ENCODE measurements at places on chromosomes 7 and 10.

DNA sequence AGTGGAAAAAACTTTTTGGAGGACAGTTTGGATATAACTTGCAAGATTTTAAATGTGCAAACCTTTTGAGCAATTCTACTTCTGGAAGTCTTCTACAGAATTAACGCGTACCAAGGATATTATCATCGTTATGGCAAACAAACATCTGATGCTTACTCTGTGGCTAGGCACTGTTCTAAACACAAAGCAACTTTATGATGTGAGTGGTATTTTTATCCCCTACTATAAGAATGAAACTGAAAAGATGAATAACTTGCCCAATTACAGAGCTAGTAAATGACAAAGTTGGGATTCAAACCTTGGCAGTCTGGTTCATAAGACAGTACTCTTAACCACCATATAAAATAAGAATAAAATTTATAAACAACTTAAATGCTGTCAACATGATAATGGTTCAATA lies 15.8 kb downstream of the ASZ1 start:
- no peak for DNase-seq

- no peak for DNase-seq
Measured at GRCh38 chr10:50322077-50322476, 70.8 kb upstream of the ASAH2 start.

- no peak for DNase-seq
Measured at GRCh38 chr10:97903128-97904017, 53.7 kb downstream of the GOLGA7B start.

DNA sequence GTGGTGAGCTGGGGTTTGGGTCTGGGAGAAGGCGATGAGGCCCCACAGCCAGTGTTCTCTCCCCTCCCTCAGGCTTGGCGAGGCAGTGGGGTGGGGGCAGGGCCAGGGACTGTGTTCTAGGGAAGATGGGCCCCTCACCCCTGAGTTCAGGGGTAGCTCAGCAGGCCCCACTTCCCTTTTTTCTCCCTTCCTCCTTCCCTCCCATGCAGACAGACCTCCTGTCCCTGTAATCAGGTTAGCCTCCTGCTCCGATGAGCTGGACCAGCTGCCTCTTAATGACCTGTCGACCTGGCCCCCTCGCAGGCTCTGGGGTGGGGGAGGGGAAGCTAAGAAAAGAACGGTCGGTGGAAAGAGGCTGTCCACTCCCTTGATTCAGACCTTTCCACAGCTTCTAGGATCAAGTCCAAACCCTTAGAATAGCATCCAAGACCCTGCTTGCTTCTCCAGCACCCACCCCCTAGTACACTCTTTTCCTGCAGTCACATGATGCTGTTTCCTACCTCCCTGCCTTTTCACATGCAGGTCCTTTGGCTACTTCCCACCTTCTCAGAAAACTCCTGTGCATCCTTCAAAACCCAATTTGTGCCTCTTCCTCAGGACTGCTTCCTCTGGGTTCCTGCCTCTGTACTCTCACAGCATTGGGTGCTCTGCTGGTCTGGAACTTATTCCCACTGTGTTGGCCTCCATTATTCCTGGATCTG lies 64.1 kb downstream of the ZMIZ1 start:
- no peak for DNase-seq

GRCh38 chr7:104207348-104207730 lies 474 bp downstream of the ORC5 start:
- no peak for DNase-seq

GRCh38 chr7:29063872-29064271 lies 82.5 kb downstream of the CPVL start:
- no peak for DNase-seq

GRCh38 chr7:51340029-51340838 lies 23.6 kb upstream of the COBL start:
- DNase-seq: no peak

DNA sequence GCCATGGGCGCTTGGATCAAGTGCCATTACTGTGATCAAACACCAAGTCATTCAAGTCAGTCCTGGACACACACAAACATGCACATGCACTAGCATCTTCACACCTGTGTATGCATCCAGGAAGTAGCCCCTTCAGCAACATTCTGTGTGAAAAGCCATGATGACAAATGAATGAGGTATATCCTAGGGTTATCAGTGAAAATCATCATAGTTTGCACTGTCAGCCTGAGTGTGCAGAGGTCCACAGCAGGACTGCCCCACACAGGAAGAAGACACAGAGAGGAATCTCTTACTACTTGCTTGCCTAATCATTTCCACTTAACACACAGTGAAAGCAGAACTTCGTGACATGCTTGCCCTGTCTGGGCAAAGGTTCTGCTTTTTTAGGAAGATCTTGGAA lies 184.0 kb upstream of the ADO start:
- no peak for DNase-seq

DNA sequence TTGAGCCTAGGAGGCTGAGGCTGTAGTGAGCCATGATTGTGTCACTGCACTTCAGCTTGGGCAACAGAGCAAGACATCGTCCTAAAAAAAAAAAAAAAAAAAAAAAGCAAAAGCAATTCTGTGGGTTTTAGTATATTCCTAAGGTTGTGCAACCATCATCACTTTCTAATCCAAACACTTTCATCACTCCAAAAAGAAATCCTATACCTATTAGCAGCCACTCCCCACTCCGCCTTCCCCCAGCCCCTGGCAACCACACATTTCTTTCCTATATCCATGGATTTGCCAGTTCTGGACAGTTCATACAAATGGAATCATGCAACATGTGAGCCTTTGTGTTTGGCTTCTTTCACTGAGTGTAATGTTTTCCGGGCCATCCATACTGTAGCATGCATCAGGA lies 20.4 kb downstream of the ZAN start:
- no peak for DNase-seq

- DNase-seq: no peak
Measured at GRCh38 chr7:110633313-110633712, 457.6 kb upstream of the LRRN3 start.

- no peak for DNase-seq
Measured at GRCh38 chr7:140635345-140635744, 5.3 kb downstream of the DENND2A start.

DNA sequence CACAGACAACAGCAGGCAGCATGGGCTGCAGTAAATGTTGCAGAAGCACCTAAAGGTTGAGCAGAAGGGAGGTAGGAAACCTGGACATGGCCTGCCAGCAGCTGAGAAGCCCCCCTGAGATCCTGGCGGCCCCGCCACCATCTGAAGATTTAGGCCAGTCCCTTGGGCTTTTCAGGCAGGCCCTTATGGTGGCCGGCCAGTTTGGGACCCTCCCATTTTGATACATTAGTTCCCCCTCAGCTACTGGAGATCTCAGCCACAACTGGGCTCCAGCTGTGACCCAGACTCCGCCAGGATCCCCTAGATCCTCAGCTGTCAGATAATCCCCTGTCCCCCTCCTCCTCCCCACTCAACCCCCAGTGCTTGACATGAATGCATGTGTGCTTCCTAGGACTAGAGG lies 34.4 kb downstream of the ZNF783 start:
- DNase-seq: no peak

GRCh38 chr7:127957886-127958285 lies 73.4 kb downstream of the LRRC4 start:
- DNase-seq: no peak

GRCh38 chr7:137903382-137904169 lies 56.8 kb upstream of the DGKI start:
- peak; percentile 30 for DNase-seq

DNA sequence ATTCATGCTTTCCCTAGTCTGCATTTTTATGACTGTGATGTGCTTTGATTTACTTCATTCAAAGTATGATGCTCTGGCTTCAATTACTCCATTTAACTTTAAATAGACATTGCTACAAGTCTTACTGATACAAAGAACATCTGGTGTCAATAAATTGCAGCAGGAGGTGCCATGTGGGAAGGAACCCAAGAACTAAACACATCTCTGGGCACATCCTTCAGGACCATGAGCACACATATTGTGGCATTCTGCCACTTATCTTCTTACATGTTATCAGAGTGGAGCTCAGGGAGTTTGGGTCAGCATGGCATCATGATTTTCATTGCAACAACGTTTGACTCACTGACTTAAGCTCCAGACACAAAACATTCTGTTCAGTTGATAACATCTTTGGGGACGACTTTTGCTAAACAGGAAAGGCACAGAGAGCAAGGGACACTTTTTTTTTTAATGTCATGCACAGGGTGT lies 227.0 kb downstream of the DKK1 start:
- no peak for DNase-seq

- DNase-seq: no peak
Measured at GRCh38 chr10:95538412-95538811, 22.8 kb downstream of the SORBS1 start.

DNA sequence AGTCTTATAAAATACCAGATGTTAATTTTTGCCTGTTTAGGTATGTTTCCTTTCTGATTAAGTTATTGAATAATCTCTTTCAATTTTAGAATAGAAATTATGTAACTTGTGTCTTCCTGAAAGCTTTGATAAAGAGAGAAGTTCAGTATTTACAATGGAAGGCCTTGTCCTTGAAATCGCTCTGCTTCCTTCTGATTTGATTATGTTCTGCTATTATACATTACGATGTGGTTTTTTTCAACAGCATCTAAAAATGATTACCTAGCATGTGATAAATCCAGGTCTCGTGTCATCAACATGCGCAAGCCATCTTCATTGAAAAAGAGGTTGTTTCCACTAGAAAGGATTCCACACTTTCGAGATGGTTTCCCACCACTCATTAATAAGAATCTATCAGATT lies 96.5 kb upstream of the SLC26A5 start:
- no peak for DNase-seq

DNA sequence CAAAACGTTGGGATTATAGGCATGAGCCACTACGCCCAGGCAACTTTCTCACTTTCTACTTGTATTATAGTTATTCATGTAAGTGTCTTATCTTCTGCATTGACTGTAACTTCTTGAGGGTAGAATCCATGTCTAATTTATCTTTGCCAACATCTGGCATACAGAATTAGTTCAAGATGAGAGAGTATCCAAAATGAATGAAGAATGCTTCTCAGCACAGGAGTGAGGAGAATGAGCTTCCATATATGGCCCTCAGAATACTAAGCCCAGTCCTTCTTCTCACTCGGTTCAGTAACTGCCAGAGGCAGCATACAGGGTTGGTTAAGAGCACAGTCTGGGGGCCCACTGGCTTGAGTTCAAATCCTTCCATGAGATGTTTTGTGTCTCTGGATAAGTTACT lies 75.0 kb upstream of the LRRC17 start:
- no peak for DNase-seq

DNA sequence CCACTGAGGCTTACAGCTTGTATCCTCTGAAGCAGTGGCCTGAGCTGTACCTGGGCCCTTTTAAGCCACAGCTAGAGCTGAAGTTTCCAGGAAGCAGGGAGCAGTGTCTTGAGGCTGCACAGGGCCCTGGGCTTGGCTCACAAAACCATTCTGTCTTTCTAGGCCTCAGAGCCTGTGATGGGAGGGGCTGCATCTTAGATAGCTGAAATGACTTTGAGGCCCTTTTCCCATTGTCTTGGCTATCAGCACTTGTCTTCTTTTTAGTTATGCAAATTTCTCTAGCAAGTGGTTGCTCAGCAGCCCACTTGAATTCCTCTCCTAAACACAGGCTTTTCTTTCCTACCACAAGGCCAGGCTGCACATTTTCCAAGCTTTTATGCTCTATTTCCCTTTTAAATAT lies 864.2 kb downstream of the REEP3 start:
- DNase-seq: no peak

DNA sequence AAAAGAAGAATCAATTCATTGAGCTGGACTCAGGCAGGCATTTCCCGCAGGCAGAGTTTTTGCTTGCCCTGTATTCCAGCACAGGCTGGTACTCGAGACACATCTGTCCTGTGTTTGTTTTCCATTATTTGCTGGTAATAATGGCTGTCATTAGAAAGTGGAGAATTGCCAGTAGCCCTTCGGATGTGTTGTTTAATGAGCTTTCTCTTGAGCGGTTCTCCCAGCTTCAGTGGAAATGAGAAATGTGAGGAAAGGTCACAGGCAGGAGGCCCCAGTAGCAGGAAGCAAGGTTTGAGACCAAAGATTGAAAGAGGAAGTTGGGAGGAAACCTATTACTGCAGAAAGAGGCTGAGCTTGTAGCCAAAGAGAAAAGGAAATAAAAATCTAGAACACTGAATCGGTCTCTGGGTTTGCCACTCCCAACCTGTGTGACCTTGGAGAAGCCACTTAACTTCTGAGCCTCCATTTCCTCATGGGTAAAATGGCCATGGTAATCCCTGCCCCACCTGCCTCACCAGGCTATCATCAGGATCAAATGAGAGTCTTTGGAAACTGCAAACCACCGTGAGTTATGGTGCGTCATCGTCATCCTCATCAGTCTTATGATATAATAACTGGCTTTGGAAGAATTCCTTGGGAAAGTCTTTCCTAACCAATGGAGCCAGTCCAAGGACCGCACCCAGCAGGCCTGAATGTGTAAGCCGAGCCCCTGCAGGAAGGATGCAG lies 67.7 kb downstream of the TACR2 start:
- no peak for DNase-seq

DNA sequence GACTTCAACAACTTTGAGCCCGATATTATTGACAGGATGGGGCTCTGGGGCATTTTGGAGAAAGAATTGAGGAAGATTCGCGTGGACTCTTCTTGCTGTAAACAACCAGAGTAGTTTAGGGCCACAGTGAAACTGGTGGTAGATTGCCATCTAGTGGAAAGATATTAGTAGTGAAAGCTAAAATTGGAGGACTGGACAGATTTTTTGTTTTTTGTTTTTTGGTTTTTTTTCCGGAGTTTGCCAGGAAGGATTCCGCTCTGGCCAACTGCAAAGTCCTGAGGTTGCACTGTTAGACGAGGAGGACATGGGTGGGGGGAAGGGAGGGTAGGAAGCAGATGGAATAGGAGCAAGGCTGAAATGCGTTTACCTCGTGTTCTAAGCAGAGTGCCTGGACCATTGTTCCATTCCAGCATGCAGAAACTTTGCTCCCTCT lies 11.7 kb downstream of the NOBOX start:
- no peak for DNase-seq

DNA sequence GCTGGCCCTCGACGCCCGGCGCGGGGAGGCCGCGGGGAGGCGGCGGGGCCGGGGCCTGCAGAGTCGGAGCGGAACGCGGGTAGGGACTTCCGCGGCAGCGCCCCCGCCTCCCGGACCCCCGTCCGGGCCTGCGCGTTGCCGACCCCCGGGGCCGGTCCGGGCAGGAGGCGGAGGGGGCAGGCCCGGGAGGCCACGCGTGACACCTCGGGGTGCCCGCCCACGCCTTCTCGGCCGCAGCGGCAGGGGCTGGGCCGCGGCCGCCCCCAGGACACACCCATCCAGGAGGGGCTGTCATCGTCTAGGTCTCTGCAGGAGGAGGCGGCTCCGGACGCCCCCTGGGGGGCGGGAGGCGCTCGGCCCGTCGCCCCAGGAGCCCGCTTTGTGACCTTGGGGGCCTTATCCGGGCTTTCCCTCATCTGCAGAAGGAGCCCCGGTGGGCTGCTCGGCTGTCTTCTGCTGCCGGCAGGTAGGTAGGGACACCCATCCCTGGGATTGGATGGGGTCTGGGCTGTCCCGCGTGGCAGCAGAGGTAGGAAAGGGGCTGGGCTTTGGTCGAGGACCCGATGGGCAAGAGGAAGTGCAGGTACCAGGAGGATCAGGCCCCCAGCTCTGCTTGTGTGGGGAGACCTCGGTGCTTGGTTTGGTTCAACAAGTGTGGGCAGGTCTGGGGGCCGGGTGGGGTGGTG lies 569 bp downstream of the ZNF316 start:
- DNase-seq: peak; percentile 17

Measured in stimulated activated CD4-positive, alpha-beta T cell treated with anti-CD3 and anti-CD28 coated beads, TNF-alpha, amount 100 ng/mL, for 4 hours (primary cell).